ENCODE measurements at places on chromosomes 7 and 10.

DNA sequence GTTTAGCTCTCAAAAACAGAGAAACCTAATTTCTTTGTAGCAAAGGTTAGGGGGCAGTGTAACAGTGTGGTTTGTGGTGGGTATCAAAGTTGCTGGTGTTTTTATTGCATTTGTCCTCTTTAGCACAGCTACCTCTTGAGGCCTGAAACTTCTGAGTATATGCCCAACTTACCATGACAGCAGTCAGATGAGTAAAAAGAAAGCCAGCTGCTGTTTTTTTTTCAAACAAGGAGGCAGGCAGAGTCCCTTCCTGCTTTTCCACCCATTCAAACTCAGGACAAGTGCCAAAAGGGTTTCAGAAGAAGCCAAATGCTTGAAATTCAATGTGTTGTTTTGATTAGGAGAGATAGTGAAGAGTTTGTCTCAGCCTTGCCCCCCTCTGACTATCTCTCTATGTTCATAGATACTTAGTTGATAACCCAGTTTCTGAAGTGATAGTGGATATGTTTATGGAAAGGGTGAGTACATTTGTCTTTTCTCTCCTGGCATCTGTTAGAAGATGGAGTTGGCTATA is 23.1 kb downstream of the GBF1 start:
- DNase-seq, result no peak

DNA sequence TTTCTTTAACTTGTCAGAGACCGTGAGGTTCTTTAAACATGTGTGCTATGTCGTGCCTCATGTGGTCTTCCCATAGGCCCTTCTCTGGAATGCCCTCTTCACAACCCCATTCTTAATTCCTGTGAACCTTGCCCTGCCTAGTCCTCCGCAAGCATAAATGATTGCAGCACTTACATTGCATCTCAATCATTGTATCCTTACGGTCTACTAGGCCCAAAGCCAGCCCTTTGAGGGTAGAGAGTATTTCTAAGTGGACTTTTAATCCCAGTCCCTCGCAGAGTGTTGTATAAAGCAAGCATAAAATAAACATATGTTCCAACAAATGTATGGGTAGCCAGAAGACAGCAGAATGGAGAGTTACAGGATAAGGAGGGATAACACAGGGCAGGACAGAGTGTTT is 92.1 kb upstream of the FAM133B start:
- no peak for DNase-seq

GRCh38 chr7:128031901-128032604 is 816 bp upstream of the LRRC4 start:
- peak; percentile 25 for DNase-seq

- DNase-seq, result no peak
Observed at GRCh38 chr7:36604806-36605205, 119.5 kb downstream of the AOAH start.

GRCh38 chr10:28190196-28190595 is 112.7 kb downstream of the MPP7 start:
- no peak for DNase-seq

DNA sequence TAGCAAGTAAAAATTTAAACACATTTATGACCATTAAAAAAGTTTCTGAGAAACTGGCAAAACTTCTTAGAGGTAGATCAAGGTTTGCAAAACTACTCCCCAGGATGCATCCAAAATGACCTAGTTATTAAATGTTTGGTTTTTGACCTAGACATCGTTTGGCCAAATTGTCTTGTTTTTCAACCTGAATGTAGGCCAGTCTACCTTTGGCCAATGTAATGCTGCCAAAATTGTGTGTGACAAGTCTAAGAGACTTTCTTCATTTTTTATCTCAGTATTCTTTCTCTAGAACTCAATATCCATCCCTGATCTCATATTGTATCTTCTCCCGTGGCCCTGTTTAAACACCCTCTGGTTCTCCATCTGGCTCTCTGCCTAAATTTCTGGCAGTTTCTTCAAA is 202.0 kb downstream of the CXCL12 start:
- DNase-seq, result no peak

DNA sequence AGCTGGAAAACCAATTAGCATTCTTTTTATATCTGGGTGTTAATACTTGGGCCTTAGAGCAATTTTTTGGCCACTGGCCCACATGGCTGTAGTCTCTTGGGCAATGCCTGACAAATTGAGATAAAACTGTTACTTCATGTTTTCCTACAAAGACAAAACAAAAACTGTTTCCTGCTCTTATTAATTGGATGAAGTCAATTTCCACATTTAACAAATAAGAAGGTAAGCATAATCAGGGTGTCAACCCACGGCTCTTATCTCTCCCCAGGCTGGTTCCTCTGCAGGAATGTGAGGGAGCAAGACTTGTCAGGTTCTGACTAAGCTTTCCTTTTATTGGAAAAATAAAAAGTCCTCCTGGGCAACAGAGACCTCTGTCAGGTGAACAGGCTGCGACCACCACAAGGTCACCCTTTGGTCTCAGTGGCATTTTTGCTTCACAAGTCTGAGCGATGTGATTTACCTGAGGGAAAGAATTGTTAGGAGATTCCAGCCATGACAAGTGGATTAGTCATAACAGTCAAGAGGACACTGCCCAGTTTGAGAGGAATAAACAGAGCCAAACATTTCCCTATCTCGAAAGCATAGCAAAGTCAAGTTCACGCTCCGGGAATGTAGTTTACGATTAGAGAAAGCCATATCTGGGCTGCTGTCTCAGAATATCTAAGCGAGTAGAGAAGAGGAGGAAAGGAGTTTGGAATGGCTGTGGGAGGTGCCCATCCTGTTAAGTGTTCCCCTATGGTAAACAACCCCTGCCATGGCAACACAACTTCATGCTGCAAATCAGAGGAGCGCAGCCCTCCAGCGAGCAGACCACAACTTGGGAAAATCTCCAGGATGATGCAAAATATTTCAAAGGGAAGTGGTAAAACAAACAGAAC is 144.4 kb downstream of the TES start:
- DNase-seq, result no peak

GRCh38 chr7:102182016-102182415 is 104.7 kb upstream of the SH2B2 start:
- DNase-seq, result no peak

DNA sequence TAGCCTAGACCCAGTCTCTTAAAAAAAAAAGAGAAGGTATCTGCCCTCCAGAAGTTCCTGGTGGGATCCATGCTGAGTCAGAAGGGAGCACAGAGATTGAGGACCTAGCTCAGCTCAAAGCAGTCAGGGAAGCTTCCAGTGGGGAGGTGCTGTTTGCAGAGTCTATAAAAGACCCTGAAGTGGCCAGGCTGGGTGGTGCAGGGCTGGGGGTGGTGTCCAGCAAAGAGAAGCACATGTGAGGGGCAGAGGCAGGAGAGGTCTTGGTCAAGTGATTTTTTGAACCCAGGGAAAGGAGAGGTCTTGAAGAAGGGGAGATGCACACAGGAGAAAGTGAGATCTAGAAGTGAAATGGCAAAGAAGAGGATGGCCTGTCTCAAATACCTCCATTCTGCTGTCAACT is 130.4 kb upstream of the PODXL start:
- no peak for DNase-seq

DNA sequence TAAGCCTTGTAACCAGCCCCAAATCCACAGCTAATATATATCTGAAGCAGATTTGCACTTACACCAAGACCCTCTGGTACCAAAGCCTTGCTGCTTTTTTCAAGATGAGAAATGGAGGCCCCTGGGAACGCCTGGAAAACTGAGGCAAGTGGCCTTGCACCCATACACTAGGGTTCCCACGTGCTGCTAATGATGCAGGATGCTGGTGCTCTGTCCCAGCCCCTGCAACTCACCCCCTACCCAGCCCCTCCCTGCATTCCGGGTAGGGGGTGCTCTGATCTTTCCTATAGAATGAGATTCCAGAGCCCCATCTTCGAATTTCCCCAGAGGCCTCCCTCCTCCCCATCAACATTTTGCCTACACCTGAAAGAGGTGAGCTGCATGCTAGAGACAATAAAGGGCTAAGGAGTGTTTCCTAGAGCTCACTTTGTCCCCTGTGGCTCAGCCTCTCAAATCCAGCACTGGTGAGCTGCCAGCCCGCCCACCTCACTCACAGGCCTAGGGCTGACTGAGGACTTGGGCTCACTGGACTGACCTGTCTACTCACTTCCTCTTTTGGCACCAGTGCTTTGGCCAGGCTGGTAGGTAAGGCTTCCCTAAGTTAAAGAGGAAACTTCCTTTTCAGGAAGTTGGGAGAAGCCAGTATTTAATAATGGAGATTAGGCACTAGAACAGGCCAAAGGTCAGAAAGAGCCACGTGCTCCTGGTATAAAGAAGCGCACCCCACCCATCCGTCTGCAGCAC is 9.8 kb downstream of the RBP4 start:
- DNase-seq, result no peak

- no peak for DNase-seq
Observed at GRCh38 chr10:96410296-96410695, 51.5 kb upstream of the OPALIN start.

GRCh38 chr10:81104494-81104893 is 566.8 kb downstream of the SH2D4B start:
- no peak for DNase-seq

DNA sequence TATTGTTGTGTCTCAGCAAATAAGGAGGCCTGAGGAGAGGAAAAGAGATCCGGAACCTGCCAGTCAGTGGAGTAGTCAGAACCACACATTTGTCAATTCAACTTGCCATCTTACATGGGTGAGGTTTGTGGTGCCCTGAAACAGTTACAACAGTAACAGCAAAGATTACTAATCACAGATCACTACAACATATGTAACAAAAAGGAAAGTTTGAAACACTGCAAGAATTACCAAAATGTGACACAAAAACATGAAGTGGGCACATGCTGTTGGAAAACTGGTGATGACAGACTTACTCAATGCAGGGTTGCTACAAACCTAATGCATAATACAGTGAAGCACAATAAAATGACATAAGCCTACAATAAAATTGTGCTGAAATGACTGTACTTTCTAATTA is 89.4 kb downstream of the LRRN3 start:
- DNase-seq, result no peak

GRCh38 chr7:111883241-111883640 is 320.9 kb upstream of the IMMP2L start:
- DNase-seq, result no peak

- no peak for DNase-seq
Observed at GRCh38 chr10:67864607-67865371, 19.7 kb upstream of the SIRT1 start.

DNA sequence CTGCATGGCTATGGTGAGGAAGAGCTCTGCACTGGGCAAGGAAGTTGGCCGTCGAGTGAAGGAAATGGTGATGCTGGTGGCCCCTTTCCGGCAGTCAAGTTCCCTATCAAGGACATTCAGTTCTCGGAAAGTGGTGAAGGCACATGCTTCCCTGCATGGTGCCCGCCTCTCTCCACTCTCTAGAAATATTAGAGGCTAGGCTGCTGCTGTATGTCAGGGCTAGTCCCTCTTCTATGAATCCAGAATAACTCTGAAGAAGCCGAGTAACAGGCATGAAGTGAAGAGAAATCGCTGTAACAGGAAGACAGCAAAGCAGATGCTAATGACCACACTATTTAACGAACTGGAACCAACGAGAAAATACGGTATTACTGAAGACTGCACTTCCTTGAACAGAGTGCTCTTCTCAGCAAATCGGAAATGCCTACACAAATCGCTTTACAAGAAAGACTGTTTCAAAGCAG is 5.4 kb downstream of the IDI1 start:
- DNase-seq, result no peak

GRCh38 chr10:88794731-88795130 is 7.8 kb upstream of the LIPM start:
- DNase-seq, result no peak

DNA sequence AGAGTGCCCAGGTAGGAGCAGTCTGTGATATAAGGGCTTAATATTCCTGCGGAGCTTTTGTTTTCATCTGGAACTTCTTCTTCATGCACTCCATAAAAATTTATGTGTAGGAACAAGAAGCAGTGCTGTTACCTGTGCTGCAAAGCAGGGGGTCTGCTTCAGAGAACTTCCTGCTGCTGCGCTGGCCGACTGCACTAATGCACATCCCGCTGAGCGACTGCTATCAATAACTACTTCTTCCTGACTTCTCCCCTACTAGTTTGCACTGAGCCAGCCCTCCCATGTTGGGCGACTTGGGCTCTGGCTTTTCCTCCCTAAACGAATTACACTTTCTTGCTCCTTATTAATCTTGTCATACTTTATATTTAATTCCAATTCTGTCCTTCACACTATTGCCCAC is 150.3 kb downstream of the NEBL start:
- DNase-seq, result no peak

- no peak for DNase-seq
Observed at GRCh38 chr7:1704811-1705738, 35.0 kb downstream of the ELFN1 start.

GRCh38 chr7:77538281-77539212 is 1.5 kb downstream of the PTPN12 start:
- DNase-seq, result no peak

GRCh38 chr10:124719213-124719851 is 24.8 kb downstream of the FAM53B start:
- peak; percentile 53 for DNase-seq

DNA sequence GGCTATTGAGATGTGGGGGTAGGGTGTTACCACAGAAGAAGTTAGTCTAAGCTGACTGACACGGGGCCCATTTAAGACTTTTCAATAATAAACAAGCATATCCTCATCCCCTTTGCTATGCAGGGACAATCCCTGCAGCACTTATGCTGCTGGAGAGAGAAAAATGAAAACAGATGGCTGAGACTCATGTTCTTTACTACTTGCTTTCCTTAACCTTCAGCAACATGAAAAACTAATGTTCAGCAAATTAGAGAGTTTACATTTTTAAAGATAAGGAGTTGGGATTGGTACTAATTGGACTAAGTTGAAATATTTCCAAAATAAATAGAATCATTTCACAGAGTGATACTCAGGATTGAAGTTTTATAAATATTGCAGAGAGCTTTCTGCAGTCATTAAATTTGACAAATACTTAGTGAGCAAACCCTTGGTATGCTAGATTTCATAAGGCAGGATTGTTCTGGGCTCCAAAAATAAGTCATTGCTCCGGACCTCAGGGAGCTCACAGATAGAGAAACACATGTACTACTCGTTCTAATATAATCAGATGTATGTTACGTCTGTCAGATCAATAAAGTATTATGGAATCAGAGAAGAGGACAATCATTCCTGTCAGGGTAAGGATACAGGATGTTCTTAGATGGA is 147.1 kb upstream of the LRRN3 start:
- DNase-seq, result no peak

DNA sequence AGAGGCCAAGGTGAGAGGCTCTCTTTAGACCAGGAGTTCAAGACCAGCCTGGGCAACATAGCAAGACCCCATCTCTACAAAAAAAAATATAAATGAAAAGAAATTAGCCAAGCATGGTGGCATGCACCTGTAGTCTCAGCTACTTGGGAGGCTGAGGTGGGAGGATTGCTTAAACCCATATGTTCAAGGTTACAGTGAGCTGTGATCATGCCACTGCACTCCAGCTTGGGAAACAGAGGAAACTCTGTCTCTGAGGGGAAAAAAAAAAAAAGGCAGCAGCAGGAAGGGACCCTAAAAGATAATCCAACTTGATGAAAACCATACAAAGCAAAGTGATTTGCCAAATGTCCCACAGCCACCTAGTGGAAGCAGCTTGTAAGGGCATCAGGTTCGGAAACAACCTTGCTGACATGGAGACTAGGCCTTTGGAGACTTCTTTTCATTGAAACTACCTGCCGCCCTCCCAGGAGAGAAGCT is 15.6 kb upstream of the PBLD start:
- no peak for DNase-seq
